ENCODE measurements at places on chromosomes 5 and 9. TPM values are rescaled to one million over a fixed set of nuclear protein-coding genes. Genes with fewer than 3 reads are reported as not detected.

Gene SNAPC4
- total RNA-seq, result 3.9 TPM

Gene RAB24
- total RNA-seq, result 19.0 TPM

Gene DCAF12
- total RNA-seq, result 15.7 TPM

Gene FAM169A
- 6.5 TPM for total RNA-seq

Gene ACOT12
- total RNA-seq, result not detected

Gene FAXDC2
- total RNA-seq, result 10.1 TPM

Gene UBE2QL1
- 13.1 TPM for total RNA-seq

Gene ARHGEF39
- total RNA-seq, result 0.48 TPM

DNA sequence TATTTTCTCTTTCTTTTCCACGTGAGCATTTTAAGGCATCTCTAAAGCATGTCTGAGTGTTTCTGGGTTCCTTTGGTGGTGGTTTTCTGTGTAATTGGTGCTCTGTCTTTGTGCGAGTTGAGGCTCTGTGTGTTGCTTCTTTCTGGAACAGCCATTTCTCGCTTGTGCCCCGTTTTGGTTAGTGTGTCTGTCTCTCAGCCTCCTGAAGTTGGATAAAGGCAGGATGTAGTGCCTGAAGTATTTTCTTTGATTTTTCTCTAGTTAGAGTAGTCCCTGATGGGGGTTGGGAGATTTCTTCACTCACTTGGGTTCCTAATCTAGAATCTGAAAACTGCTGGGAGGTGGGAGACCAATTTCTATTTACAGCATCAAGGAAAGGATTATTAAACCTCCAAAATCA is 129.7 kb upstream of the TMEM161B start:
- DNase-seq, result no peak

DNA sequence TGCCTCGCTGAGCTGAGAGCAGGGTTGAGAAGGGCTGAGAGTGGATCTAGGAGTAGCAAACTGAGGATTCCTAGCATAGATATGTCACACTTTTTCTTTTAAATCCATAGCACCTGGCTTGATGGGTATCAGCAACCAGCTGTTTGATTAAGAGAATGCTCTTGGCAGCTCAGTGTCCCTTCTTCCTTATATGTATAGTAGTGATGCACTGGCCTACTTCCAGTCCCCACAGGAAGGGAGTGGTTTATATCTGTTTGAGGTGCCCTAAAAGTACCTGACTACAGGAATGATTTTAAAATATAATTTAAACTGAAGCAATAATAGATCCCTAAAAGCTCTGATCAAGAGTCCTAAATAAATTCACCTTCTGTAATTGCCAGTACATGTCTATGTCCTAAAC is 546.8 kb upstream of the ZNF608 start:
- no peak for DNase-seq

- DNase-seq, result no peak
Measured at GRCh38 chr5:180670586-180671359, 21.4 kb upstream of the FLT4 start.

GRCh38 chr9:130911254-130912049 is 14.8 kb upstream of the QRFP start:
- DNase-seq, result no peak

GRCh38 chr9:135108831-135109510 is 21.5 kb downstream of the OLFM1 start:
- DNase-seq, result no peak

DNA sequence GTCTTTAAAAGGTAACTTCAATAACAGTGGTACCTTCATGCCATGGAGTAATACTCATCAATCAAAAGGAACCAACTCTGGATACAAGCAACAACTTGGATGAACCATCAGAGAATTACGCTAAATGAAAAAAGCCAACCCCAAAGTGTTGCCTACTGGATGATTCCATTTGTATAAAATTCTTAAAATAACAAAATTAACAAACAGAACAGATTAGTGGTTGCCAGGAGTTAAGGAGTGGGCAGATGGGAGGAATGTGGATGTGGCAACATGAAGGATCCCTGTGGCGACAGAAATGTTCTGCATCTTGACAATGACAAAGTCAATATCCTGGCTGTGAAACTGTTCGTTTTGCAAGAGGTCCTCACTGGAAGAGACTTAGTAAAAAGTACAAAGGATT is 50.5 kb downstream of the SPTLC1 start:
- no peak for DNase-seq

DNA sequence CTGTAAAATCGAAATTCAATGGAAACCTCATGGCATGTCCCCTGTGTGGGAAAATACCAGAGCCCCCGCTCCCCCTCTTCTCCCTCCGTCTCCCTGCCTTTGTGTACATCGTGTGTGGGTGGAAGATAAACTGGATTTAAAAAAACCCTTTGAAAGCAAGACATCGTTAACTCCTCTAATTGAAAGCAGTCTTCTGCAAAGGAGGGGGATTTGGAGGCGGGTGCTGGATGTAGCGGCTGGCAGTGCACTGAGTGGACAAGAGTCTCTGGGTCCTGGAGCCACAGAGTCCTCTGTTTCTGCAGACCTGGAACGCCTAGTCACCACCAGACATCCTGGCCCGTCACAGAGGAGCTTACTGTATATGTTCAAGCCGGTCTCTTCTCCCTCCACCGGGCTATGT is 169.4 kb downstream of the PAPPA start:
- no peak for DNase-seq

- no peak for DNase-seq
Measured at GRCh38 chr9:1300941-1301340, 250.8 kb downstream of the DMRT2 start.

- DNase-seq, result no peak
Measured at GRCh38 chr5:123807177-123807945, 295.4 kb downstream of the CSNK1G3 start.

- no peak for DNase-seq
Measured at GRCh38 chr5:173839117-173839713, 48.9 kb upstream of the CPEB4 start.

DNA sequence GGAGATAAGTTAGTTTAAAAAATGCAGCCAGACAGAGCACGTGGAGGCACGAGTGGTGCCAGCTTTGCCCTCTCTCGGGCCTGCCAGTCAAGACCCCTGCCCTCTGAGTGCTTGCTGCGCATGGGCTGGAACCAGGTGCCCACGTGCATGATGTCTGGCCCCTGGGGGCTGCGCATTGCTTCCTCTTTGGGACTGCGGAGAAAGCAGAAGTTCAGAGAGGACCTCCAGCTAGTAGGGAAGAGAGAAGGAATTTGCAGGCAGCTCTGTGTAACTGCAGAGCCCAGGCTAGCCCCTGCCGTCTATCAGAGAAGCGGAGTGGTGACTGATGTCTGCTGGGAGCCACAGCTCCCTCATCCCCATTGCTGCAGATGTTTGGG is 9.7 kb upstream of the RNU6ATAC start:
- no peak for DNase-seq

DNA sequence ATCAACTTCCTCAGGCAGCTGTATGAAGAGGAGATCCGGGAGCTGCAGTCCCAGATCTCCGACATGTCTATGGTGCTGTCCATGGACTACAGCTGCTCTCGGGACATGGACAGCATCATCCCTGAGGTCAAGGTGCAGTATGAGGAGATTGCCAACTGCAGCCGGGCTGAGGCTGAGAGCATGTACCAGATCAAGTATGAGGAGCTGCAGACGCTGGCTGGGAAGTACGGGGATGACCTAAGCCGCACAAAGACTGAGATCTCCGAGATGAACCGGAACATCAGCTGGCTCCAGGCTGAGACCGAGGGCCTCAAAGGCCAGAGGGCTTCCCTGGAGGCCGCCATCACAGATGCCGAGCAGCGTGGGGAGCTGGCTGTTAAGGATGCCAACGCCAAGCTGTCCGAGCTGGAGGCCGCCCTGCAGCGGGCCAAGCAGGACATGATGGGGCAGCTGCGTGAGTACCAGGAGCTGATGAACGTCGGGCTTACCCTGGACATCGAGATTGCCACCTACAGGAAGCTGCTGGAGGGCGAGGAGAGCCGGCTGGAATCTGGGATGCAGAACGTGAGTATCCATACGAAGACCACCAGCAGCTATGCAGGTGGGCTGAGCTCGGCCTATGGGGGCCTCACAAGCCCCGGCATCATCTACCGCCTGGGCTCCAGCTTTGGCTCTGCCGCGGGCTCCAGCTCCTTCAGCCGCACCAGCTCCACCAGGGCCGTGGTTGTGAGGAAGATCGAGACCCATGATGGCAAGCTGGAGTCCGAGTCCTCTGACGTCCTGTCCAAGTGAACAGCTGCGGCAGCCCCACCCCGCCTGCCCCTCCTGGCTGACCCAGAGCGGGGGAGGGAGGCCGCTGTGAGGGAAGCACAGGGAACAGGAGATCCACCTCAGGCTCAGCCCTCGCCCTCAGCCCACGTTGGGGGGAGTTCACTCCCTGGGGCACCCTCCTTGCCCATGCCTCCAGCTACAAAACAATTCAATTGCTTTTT is 84.0 kb downstream of the SEC61B start:
- DNase-seq, result no peak

DNA sequence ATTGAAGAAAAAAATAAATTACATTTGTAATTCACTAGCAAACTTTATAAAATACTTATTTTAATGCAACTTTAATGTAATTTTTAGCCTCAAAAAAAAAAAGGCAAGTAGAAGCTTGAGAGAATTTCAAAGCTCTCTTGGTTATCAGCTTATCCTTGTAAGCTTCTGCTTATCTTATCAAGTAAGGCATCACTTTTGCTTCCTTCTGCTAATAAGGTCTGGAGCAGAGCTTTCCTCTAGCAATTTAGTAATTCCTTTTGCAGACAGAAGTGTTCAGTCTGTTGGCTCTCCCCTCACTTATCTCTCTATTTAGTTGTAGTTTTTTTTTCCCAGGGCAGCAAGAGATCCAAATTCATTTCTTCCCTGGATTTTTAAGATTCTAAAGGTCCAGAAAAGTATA is 525.0 kb downstream of the ISL1 start:
- no peak for DNase-seq

GRCh38 chr5:85182344-85182743 is 797.7 kb upstream of the EDIL3 start:
- no peak for DNase-seq

DNA sequence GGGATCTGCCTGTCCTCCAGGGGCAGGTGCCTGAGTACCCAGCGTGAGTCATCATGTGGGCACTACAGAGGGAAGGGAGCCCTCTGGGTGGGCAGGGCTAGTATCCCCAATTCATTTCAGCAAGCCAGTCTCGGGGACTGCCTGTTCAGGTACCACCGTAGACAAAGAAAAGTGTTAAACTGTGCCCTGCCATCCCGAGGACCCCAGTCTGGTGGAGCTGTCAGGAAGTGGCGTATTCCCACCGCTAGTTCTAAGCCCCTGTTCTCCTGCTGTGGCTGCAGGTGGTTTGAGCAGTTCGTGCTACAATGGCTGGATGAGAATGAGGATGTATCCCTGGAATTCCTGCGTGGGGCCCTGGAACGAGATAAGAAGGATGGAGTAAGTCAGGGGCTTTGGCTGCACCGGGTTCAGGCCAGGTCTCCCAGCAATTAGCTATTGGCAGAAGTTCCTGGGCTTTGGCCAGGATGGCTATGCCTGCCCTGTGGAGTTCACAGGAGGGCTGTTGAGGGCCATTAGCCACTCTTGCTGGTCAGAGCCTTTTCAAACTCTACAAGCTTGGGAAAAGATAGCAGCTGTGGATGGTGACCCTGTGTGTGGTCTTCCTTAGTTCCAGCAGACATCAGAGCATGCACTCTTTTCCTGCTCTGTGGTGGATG is 93.2 kb upstream of the RUSC2 start:
- peak; percentile 75 for DNase-seq

GRCh38 chr9:108134486-108135128 is 645.0 kb upstream of the KLF4 start:
- no peak for DNase-seq

DNA sequence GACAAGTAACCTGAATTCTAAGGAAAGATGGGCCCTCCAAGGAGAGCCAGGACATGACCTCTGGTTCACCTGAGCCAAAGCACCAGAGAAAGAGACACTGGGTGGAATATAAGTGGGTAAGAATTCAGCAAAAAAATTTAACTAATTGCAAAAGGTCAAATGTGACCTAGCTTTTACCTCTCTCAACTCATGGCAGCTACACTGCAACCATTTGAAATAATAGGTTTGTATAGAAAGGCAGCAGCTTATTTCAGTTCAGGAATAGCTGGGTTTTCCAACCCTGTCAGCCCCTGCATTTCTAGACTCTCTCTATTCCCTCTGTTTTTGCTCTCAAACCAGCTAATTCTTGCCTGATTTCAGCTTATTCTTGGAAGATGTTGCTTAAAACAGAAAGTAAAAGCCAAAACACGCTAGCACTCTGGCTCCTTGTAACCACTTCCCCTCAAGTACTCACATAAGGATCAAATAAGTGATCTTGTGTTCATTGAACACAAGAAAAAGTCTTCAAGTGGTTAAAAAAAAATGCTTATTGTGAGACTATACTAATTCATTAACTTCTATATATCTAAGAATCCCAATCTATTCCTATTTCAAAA is 101.1 kb upstream of the NR4A3 start:
- DNase-seq, result no peak

DNA sequence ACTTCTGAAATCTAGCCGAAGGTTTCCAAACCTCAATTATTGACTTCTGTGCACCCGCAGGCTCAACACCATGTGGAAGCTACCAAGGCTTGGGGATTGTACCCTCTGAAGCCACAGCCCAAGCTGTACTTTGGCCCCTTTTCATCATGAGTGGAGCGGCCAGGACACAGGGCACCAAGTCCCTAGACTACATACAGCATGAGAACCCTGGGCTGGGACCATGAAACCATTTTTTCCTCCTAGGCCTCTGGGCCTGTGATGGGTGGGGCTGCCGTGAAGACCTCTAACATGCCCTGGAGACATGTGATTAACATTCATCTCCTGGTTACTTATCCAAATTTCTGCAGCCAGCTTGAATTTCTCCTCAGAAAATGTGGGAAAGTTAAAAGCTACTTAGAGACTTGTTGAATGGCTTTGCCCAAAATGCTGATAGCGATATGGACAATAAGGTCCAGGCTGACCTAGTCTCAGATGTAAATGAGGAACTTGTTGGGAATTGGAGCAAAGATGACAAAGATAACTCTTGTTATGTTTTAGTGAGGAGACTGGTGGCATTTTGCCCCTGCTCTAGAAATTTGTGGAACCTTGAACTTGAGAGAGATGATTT is 34.1 kb upstream of the CPLANE1 start:
- DNase-seq, result no peak

- no peak for DNase-seq
Measured at GRCh38 chr9:126690431-126691051, 76.8 kb downstream of the LMX1B start.

All from cardiac septum (tissue), 1 donor.